ENCODE measurements at places on chromosomes 11 and 22. TPM values are rescaled to one million over a fixed set of nuclear protein-coding genes. Genes with fewer than 3 reads are reported as not detected.

DNA sequence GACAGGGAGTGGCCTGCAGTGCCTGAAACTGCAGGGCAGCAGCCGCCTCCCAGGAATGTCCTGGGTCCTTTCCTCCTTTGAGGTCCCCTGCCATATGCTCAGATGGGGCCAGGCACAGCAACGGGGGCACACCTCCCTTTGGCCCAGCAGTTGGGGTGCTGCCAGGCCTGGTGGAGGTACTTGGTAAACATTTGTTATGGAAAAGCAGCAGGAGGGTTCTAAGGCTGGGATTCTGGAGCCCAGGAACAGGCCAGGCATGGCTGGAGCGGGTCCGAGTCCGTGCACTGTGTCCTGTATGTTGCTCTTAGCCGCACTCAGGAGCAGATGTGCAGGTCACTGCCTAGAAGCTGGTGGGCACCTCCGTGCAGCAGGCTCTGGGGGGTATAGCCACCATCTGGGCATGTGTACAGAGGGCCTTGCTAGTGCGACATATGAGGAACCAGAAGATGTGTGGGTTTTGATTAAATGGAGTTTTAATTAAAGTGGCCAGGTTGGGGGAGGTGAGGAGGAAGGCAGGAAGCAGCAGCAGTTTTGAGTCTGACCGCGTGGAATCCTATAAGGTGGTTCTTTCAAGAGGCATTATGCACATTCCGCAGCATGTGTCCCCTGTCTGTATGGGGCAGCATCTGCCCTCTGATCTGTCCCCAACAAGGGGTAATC, 1.5 kb downstream of the ADORA2A start:
- DNase-seq, result no peak

GRCh38 chr11:59756558-59756840, 1.3 kb downstream of the STX3 start:
- no peak for DNase-seq

GRCh38 chr11:68610452-68611116, 73.8 kb upstream of the GAL start:
- DNase-seq, result no peak

USP2 gene
- 17.4 TPM for total RNA-seq

All from stomach (tissue), 19 donors.